ENCODE measurements at places on chromosomes 6 and 20. TPM values are rescaled to one million over a fixed set of nuclear protein-coding genes. Genes with fewer than 3 reads are reported as not detected.

IL17A gene
- not detected for total RNA-seq

- no peak for DNase-seq
These were observed 216.1 kb upstream of the SGK1 start for GRCh38 chr6:134533991-134534390.

DNA sequence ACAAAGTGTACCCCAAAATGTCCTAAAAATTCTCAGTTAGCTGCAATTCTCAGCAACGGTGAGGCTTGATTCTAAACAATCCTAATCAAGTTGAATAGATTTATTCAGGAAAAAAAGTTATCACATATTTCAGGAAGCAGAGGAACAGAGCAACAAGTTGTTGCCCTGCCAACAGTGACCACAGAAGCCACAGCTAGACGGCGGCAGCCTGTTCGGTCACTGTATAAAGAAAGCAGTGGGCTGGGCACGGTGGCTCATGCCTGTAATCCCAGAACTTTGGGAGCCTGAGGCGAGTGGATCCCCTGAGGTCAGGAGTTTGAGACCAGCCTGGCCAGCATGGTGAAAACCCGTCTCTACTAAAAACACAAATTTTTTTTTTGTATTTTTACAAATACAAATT, 171.2 kb upstream of the BMP5 start:
- DNase-seq: peak; percentile 80

TFAP2C gene
- total RNA-seq: 0.35 TPM

F13A1 gene
- total RNA-seq: not detected

GRCh38 chr6:170039156-170040114, 251.4 kb downstream of the DLL1 start:
- DNase-seq: no peak

DNA sequence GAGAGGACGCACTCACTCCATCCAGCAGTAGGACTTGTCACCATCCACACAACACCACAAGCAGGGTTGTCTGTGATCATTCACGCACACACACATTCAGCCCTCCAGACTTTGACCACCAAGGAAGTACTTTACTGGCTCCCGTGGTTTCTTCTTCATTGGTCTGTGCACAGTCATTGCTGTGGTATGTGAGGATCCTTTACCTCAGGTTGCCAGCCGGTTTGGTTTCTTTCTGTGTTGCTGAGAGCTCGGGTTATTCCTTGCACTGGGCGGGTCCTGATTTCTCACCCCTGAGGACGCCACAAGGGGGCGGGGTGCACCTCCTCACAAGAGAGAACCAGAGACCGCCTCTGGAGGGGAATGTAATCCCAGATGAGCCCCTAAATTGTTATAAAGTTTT, 11.2 kb downstream of the SLC35A1 start:
- no peak for DNase-seq

DNA sequence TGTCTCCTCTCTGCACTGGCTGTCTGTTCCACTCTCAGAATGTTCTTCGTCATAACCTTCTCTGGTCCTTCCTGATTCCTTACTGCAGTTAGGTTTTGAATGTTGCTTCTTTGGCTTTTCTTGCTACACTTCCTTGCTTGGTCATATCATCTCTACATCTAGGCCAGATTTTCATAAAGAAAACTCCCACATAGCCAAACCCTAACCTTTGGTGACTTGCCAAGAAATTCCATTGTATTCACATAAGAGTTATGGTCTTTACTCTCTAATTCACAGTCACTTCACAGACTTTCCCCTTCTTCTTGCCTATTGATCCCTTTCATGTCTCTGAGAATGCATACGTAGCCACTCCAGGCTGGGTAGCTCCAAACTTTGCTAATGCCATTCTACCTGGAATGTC, 41.9 kb upstream of the SIM1 start:
- DNase-seq: peak; percentile 18

DNA sequence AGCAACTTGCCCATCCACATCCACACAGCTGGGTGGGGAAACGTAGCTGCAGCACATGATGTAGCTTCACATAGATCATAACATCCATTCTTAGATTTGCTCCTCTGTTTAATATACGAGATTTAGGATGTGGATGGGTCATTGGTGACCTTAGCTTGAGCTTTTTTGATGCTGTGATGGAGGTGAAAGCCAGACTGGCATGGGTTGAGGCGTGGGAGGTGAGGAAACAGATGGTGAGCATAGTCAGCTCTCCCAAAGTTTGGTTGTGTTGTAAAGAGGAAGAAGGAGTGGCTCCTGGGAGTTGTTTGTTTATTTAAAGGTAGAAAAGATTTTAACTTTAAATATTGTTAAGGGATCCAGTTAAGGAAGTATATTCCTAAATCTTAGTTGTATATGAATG, 5.3 kb downstream of the ARFGEF2 start:
- no peak for DNase-seq

- no peak for DNase-seq
These were observed 37.9 kb downstream of the ZC3H12D start for GRCh38 chr6:149446791-149447376.

GTSF1L gene
- total RNA-seq: not detected
